Sciatic nerve (tissue), 2 donors: ENCODE measurements at places on chromosomes 5 and 9. TPM values are rescaled to one million over a fixed set of nuclear protein-coding genes. Genes with fewer than 3 reads are reported as not detected.

ALDH1A1 gene
- total RNA-seq, result 277 TPM

CDH6 gene
- total RNA-seq, result 24.5 TPM

- no peak for DNase-seq
Observed at GRCh38 chr9:136623842-136624183, 38.9 kb upstream of the EGFL7 start.

SPATA31A3 gene
- total RNA-seq, result not detected

- DNase-seq, result no peak
Observed at GRCh38 chr5:18270635-18271338, 636.5 kb downstream of the TAF11L14 start.

- no peak for DNase-seq
Observed at GRCh38 chr5:148949841-148950470, 112.9 kb downstream of the SH3TC2 start.

- no peak for DNase-seq
Observed at GRCh38 chr9:105330755-105331154, 86.3 kb downstream of the SLC44A1 start.

DNA sequence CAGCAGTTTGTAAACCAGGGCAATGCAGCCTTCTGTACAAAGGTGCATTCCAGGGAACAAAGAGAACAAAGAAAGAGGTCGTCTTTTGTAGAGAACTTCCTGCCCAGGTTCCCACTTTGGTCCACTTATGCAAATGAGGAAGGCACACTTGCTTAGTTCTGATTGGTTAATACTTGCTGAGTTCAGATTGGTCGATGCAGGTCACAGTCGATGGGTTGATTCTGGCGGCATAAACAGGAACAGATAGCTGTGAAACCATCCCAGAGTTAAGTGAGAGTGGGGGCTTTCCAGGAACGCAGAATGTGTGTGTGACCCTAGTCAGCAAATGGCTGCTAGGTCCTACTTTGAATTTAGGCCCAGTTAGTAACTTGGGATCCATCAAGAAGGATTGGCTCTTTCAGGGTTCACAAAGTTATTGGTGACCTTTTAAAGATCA lies 1.8 kb upstream of the ADAMTS13 start:
- DNase-seq, result no peak

PCDHA1 gene
- total RNA-seq, result not detected

DNA sequence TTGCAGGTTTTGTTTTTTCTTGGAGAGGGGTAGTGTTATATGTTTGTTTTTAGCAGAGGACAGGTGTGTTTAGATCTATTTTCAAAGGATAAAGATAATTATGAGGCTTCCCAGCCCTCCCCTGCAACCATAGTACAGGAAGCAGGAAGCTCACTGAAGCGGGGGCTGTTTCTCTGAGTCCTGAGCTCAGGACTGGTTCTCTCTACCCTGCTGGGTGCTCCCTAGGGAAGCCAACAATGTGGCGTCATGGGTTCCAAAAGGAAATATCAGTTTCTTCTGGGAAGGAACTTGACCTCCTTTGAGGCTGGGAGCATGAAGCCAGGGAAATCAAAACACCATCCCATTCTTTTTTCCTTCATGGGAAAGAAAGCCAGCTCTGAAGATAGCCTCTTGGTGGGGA lies 62.2 kb downstream of the RAD23B start:
- DNase-seq, result no peak

IL13 gene
- total RNA-seq, result not detected

- DNase-seq, result no peak
Observed at GRCh38 chr5:166726406-166726805, 1565.0 kb upstream of the WWC1 start.

ARSI gene
- 6.3 TPM for total RNA-seq

DNA sequence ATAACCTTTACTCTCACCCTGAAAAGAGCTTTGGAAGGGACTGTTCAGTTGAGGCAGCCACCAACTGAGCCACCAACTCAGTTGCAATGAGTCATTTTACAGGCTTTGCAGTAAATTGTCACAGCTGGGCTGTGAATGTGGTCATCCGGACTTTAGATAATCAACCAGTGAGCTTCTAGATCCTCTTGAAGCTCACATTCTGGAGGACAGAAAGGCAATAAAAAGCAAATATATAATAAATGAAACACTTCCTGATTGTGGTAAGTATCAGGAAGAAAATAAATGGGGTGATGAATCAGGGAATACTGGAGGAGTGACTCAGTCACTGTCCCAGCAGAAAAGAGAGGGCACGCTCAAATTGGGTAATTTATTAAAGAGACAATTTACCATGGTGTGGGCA lies 13.2 kb upstream of the C5orf58 start:
- no peak for DNase-seq

DNA sequence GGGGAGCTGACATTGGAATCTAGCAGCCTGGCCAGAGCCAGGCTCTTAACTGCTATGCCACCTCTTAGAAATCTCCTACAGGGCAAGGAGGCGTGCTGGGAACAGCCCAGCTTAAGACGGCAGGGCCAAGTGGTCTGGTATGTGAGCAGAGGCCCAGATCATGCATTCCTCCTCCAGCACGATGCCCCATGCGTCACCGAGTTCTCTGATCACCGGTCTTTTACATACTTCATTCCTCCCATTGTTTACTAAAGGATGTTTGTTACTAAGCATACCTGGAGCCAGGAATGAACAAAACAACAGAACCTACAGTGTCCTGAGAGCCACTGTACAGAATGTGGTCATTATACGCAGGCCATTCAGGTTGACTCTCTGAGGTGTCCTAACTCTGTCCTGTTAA lies 73.8 kb downstream of the TRIO start:
- no peak for DNase-seq

DNA sequence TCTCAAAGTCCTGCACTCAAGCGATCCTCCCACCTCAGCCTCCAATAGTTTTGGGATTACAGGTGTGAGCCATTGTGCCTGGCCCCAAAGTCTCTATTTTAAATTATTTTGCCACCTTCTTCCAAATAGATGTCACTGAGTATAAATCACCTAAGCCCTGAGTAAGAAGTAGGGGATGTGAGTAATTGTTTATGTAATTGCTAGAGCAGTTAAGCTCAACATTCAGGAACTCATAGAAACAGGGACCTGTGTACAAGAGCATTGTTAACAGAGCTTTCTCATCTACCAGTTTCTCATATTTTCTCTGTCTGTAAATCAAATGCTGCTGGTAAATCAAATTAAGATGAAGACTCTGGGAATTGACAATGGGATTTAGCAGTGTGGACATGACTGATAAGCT lies 26.3 kb downstream of the CDK7 start:
- DNase-seq, result no peak

GRCh38 chr5:139644001-139644456 lies 4.1 kb upstream of the CXXC5 start:
- peak; percentile 50 for DNase-seq

CDKN2AIPNL gene
- total RNA-seq, result 12.4 TPM

C5orf34 gene
- 1.5 TPM for total RNA-seq

DNA sequence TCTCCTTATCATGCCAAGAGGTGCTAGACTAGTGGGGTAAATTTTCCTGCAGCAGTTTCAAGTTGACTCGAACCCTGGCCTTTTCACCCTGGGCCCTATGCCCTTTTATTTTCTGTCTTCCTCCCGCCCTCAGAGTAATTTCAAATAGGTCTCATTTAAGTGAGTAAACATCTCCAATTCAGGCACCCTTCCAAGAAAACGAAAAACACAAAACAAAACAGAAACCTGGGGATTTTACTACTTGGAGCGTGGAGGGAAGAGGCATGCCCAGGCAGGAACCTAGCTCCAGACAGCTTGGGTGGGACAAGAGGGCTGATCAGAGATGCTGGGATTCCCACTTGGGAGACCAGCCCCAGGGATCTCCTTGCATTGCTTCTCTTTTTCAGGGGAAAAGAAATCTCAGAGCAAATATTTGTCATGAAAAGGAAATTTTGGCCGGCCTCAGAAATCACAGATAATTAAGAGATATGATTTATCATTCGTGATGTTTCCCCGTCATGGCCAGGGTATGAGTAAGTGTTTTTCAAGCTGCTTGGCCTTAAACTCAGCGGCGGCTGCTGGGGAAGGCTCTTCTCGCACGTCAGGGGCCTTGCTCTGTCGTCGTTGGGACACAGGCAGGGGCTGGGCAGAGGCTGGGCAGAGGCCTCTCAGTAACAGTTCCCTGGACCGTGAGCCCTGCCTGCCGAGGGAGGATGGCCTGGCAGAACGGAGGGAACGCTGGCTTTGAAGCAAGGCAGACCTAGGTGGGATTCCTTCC lies 248.6 kb upstream of the KLF4 start:
- peak; percentile 70 for DNase-seq

- DNase-seq, result no peak
Observed at GRCh38 chr5:148491793-148492184, 108.0 kb downstream of the FBXO38 start.

GRCh38 chr9:86672966-86673365 lies 274.3 kb downstream of the GAS1 start:
- DNase-seq, result no peak

CLK4 gene
- 52.8 TPM for total RNA-seq

PROB1 gene
- 1.6 TPM for total RNA-seq

GRCh38 chr5:4553978-4554377 lies 586.2 kb upstream of the ADAMTS16 start:
- DNase-seq, result no peak

GRCh38 chr9:94772639-94773303 lies 46.3 kb downstream of the AOPEP start:
- no peak for DNase-seq

- DNase-seq, result no peak
Observed at GRCh38 chr5:124454081-124454480, 292.4 kb downstream of the ZNF608 start.

FBP1 gene
- total RNA-seq, result 13.6 TPM

GRCh38 chr9:92422611-92423338 lies 1.5 kb downstream of the OMD start:
- DNase-seq, result no peak

GRCh38 chr5:145946112-145946861 lies 9.9 kb downstream of the SH3RF2 start:
- DNase-seq, result no peak

CDKN2B-AS1 gene
- total RNA-seq, result 1.4 TPM

GRCh38 chr9:99778308-99778707 lies 43.4 kb upstream of the NR4A3 start:
- no peak for DNase-seq

- DNase-seq, result no peak
Observed at GRCh38 chr5:61808091-61808490, 476.0 kb downstream of the ZSWIM6 start.

SLC36A2 gene
- total RNA-seq, result 30.2 TPM

GRIA1 gene
- total RNA-seq, result 1.4 TPM

RALGPS1 gene
- total RNA-seq, result 15.1 TPM

DNA sequence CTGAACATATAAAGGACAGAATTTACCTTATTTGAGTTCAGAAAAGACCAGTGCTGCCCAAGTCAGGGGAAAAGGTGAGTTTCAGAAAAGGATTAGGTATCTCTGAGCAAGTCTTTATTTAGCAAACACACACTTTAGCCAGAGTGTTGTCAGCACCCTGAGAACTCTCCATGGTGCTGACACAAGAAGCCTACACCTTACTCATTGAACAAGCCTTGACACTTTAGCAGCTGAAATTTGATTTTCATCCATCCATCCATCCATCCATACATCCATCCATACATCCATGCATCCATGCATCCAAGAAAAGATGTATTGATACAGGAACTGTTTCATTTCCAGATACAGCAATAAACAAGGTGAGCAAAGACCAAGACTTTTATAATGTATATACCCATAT lies 311.2 kb downstream of the TRIM32 start:
- DNase-seq, result no peak

CD72 gene
- total RNA-seq, result 5.5 TPM

RAD17 gene
- 22.7 TPM for total RNA-seq

GRCh38 chr9:134172198-134173126 lies 8.1 kb upstream of the RNU6ATAC start:
- peak; percentile 66 for DNase-seq

- DNase-seq, result no peak
Observed at GRCh38 chr5:34509392-34509791, 146.7 kb upstream of the RAI14 start.

DNA sequence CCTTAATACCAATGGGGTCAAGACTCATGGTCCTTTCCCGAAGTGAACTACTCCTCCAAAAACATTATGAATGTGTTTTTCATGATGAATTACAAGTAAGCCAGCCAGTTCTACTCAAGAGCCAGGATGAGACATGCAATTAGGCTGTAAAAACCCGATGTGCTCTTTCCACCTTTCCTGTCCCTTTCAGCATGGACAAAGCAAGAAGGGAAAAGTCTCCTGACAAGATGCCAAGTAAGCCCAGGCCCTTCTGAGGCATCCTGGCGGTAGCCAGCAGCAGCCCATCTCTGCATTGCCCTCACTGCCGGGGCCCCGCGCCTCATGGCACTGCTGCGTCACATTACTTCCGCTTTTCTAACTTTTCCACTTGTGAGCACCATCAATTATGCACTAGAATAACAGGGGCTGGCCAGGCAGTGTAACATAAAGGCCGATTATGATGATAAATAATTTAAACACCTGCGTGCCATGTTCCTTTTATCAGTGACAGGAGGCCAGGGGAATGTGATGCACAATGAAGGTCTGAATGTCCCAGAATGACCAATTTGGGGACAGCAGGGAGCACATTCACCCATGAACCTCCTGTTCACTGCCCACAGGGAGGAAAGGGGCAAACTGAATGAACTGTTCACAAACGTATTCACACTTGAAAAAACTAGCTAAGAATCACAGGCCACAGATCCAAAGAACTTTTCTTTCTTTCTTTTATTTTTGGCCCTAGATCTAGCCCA lies 37.4 kb downstream of the EFNA5 start:
- DNase-seq, result no peak

- no peak for DNase-seq
Observed at GRCh38 chr9:77935974-77936373, 95.6 kb downstream of the GNAQ start.
